ENCODE measurements at places on chromosomes 7 and 10. TPM values are rescaled to one million over a fixed set of nuclear protein-coding genes. Genes with fewer than 3 reads are reported as not detected.

The RASA4B gene
- total RNA-seq: 1.0 TPM

The CYP2C19 gene
- total RNA-seq: 0.50 TPM

The PTPN12 gene
- total RNA-seq: 106 TPM

The PNLIPRP2 gene
- not detected for total RNA-seq

The PCLO gene
- 3.1 TPM for total RNA-seq

The ERVW-1 gene
- not detected for total RNA-seq

The IDI2 gene
- not detected for total RNA-seq

The EPHA1 gene
- total RNA-seq: 53.9 TPM

The GNAT3 gene
- not detected for total RNA-seq

The TMEM176A gene
- total RNA-seq: not detected

The CADPS2 gene
- 5.8 TPM for total RNA-seq

The CALML5 gene
- total RNA-seq: 2.3 TPM

The HOGA1 gene
- 0.34 TPM for total RNA-seq

The LMTK2 gene
- total RNA-seq: 20.5 TPM

The SOSTDC1 gene
- total RNA-seq: not detected

The CALHM2 gene
- under 0.01 TPM for total RNA-seq

The PHTF2 gene
- total RNA-seq: 10.6 TPM

The LAMB4 gene
- total RNA-seq: 0.50 TPM

The AKR1D1 gene
- not detected for total RNA-seq

The SLC18A3 gene
- not detected for total RNA-seq

Data from nasal cavity respiratory epithelium epithelial cell of viscerocranial mucosa (primary cell).